Left renal pelvis (tissue), 4 donors: ENCODE measurements at places on chromosomes 12 and 14. TPM values are rescaled to one million over a fixed set of nuclear protein-coding genes. Genes with fewer than 3 reads are reported as not detected.

- no peak for DNase-seq
Measured at GRCh38 chr14:99870617-99871016, 77.4 kb downstream of the EML1 start.

MMP17 gene
- polyA plus RNA-seq: 1.1 TPM

BDKRB1 gene
- 0.20 TPM for polyA plus RNA-seq

DNA sequence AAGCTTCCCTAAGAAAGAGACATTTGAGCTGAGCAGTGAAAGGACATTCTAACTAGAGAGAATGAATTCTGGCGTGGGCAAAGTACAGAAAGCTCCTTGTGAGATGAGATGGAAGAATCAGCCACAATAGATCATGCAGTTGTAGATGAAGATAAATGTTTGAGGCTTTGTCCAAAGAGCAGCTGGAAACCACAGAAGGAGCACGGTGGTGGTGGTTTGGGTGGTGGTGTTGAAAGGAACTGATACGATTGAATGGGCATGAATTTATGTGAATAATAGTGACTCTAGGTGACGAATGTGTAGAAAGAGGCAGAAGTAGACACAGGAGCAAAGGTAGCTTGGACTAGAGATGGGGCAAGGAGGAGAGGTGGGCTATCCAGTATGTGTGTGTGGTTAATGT, 260.5 kb upstream of the TMTC1 start:
- no peak for DNase-seq

DNA sequence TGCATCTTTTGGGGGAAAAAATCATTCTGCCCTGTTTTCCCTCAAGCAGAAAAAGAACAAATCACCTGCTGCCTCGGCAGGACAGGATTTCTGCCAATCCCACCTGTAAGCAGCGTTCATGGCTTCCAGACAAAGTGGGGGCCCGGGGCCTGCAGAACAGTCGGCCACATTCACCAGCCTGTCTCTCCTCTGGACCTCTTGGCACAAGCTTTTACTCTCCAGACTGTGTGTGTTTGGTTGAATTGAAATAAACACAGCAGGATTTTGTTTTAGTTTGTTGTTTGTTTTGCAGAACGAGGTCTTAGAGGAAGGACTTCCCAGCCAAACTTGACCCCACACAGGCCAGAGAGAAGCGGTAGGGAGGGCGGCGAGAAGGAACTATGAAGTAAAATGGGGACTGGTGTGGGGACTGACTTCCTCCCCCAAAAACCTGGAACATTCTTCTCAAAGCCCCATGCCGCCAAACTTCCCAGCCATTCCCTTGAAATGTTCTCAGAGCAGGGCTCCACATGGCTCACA, 41.7 kb upstream of the FOS start:
- no peak for DNase-seq

GRCh38 chr14:77541905-77542304, 43.3 kb upstream of the ISM2 start:
- DNase-seq: no peak

DNA sequence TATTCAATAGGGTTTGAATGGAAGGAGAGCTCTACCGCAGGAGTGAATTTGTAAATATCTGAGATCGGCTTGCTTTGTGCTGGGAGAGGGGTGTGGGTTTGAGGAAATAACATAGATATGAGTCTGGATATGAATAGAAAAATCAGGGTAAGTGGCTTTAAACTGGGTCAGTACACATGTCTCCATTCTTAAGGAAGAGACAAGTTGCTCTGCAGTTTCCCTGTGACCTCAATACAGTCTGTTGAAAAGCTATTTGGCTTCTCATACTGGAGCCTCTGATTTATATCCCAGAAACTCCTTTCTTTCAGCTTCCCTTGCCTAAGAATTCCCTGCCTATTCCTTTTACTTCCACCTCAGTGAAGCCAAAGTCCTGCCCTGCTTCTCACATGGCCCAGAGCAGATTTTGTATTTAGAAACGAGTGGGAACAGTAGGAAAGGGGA, 153.5 kb upstream of the ATF7IP start:
- no peak for DNase-seq

IL26 gene
- polyA plus RNA-seq: not detected

DNA sequence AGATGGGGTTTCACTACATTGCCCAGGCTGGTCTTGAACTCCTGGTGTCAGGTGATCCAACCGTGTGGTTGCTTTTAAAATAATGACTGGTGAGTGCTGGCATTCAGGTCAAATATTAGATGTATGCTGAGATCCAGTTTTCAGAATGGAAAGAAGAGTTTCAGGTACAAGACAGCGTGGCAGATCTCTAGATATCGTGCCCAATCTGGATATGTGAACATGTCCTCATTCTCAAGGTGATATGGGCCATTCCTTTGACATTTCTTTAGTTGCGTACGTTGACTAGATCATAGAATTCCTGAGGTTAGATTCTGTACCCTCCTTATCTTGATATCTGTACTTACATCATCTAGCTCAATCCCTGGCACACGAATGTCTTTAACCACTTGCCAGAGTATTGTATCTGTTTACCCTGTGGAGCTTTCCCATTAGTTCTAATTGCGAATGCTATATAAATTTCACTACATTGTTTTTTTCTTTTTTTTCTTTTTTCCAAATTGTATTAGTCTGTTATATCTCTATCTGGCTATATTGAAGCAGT, 80.2 kb downstream of the ANO6 start:
- DNase-seq: no peak

- no peak for DNase-seq
Measured at GRCh38 chr14:76778546-76779215, 17.4 kb downstream of the VASH1 start.

ISM2 gene
- polyA plus RNA-seq: 1.1 TPM

- DNase-seq: no peak
Measured at GRCh38 chr12:41250748-41251147, 62.6 kb downstream of the PDZRN4 start.

DNA sequence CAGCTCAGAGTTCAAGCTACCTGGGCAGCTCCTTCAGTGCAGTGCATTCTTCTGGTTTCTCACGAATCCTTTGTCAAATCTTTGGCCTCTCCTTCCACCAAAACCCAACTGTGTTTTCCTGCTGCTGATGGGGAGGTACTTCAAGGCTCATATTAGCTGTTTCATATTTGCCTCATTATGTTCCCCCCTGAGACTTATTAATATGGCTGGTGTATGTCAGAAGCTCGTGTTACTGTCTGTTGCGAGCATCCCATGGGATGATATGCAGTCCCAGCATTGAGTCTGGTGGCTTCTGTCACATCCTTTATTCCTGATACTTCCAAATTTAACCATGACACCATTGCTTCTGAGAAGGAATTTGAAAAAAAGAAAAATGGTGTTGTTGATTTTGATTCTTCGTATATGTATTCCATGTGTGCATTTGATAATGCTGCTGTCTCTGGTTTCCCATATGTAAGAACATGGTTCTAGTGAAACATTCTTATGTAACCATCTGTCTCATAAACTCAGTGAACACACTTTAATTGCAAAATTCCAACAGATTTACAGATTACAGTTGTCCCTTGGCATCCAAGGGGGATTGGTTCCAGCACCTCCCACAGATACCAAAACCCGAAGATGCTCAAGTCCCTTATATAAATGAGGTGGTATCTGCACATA, 149.1 kb downstream of the KICS2 start:
- DNase-seq: no peak

DNA sequence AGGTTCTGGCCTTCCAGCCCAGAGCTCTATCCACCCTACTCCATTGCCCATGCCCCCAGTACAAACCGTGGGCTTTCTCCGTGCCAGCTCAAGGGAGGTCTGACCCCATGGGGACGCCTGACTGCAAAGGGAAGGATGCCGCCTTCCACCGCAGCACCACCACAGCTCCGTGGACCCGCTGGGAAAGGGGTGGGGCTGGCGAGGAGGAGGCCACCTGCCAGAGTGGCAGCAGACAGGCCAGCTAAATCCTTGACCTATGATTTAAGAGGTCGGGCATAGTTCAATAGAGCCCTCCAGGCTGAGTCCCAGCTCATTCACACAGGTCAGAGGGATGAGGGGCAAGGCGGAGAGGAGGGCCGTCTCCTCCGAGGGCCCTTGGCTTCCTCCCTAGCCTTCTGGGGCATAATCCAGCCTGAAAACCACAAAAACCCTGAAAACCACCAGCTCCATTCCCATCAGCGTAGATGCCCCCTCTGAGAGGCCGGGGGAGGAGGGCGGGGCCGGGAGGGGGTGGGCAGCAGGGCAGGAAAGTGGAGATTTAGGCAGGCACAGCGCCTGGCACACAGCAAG, 14.9 kb upstream of the FIGNL2 start:
- DNase-seq: no peak

RAB15 gene
- 25.4 TPM for polyA plus RNA-seq

DNA sequence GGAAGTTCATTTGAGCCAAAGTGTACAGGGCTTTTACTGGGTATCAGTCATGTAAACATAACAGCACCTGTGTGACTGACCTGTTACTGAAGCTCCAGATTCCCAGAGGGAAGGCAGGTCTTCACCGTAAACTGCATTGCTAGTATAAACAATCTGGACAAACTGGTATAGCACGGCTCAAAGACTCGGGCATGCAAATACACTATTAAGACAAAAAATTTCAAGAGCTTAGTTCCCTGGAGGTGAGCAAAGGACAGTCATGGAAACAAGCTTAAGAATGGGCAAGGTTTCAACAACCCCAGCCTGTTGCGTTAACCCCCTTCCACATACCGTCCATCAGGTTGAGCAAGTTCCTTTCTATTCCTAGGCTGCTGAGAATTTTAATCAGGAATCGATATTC, 9.4 kb downstream of the PARP11 start:
- DNase-seq: no peak

- no peak for DNase-seq
Measured at GRCh38 chr12:66059666-66060065, 70.9 kb downstream of the LLPH start.

GRCh38 chr12:52667509-52667908, 12.7 kb downstream of the KRT1 start:
- DNase-seq: no peak

GRCh38 chr14:80575763-80576162, 364.5 kb upstream of the DIO2 start:
- no peak for DNase-seq

- no peak for DNase-seq
Measured at GRCh38 chr14:71705460-71705859, 226.8 kb upstream of the RGS6 start.

SERPINA6 gene
- polyA plus RNA-seq: 6.3 TPM
